Prostate gland (tissue), 2 donors: ENCODE measurements at places on chromosomes 1 and 21. TPM values are rescaled to one million over a fixed set of nuclear protein-coding genes. Genes with fewer than 3 reads are reported as not detected.

DNA sequence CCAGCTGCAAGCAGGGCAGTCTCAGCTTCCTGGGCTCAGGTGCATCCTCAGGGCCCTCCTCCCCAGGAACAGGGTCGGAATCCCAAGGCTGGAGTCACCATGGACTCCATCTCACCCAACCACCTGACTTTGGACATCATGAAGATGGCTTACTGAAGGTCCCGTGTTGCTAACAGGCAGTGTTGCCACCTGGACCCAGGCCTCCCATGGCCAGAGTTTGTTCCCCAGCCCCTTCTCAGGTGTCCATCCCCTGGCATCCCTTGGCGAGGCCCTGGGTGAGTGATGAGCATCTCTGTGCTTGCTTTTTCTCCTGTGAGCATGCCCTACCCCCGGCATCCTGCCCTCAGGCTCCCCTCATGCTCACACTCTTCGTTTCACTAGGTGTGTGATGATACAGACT, 101.7 kb upstream of the EDN2 start:
- no peaks in the 10 kb centered on the region for H3K27me3 ChIP-seq
- H3K4me3 ChIP-seq = no peak overlapping the region
- no peak overlapping the region for H3K27ac ChIP-seq
- no peaks in the 10 kb centered on the region for H3K36me3 ChIP-seq
- DNase-seq = no peak
- H3K4me1 ChIP-seq = no peaks in the 10 kb centered on the region

DNA sequence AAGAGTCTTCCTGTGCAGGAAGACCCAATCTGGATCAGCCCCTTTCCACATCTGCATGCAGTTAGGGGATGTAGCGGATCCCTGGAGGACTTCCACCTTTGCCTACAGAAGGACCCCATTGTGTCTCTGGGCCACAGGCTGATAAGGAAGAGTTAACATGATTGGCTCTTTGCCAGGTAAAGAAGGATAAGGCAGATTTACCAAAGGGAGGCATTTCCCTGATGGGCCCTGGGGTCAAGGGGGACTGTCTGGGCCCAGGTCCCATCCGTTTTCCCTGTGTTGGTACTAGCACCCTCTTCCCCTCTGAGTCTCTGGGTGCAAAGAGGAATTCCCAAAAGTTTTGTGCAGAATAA, 29.1 kb downstream of the SLC26A9 start:
- no peak for DNase-seq
- H3K27me3 ChIP-seq = no peaks in the 10 kb centered on the region
- H3K4me3 ChIP-seq = no peak overlapping the region
- H3K27ac ChIP-seq = no peak overlapping the region
- no peaks in the 10 kb centered on the region for H3K36me3 ChIP-seq
- H3K4me1 ChIP-seq = no peaks in the 10 kb centered on the region

DNA sequence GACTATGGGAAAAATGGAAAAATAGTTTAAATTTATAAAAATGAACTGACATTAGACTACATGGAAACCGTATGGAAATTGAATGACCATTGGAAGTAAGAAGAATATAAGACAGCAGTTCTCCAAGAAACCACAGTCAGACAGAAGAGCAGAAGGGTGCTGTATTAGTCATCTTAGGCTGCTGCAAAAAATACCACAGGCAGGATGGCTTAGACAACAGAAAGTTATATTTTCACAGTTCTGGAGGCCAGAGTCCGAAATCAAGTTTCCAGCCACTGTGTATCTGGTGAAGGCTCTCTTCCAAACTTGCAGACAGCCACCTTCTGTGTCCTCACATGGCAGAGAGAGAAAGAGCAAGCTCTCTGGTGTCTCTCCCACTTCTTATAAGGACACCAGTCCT, 175.2 kb downstream of the DSCAM start:
- H3K27me3 ChIP-seq = no peaks in the 10 kb centered on the region
- no peaks in the 10 kb centered on the region for H3K4me1 ChIP-seq
- H3K36me3 ChIP-seq = no peaks in the 10 kb centered on the region
- H3K4me3 ChIP-seq = no peak overlapping the region
- no peak for DNase-seq

GRCh38 chr1:99347041-99347684, 82.9 kb downstream of the PLPPR4 start:
- no peak overlapping the region for H3K27ac ChIP-seq
- no peaks in the 10 kb centered on the region for H3K4me1 ChIP-seq
- no peaks in the 10 kb centered on the region for H3K27me3 ChIP-seq
- DNase-seq = no peak

DNA sequence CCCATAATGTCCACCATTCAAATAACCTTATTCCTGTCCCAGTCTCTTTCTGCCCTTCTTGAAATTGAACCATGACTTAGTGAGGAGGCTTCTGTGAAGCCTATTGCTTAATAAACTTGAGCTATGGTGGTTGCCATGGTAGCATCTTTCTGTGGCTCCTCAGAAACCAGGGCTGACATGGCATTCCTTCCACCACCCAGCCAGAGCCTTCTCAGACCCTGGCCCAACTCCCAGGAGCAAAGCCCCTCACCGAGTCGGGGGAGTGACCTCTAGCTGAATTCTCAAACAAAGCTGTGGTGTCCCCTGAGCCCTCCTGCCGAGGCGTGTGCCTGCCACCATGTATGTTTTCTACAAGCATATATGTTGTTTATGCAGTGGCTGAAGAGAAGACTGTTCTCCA, 259.1 kb downstream of the CACNA1E start:
- H3K4me3 ChIP-seq = no peak overlapping the region
- H3K4me1 ChIP-seq = no peaks in the 10 kb centered on the region
- H3K27me3 ChIP-seq = no peaks in the 10 kb centered on the region

GRCh38 chr1:183454377-183454776, 17.9 kb upstream of the SMG7 start:
- H3K4me3 ChIP-seq = no peak overlapping the region
- no peaks in the 10 kb centered on the region for H3K4me1 ChIP-seq
- H3K27ac ChIP-seq = no peak overlapping the region

DNA sequence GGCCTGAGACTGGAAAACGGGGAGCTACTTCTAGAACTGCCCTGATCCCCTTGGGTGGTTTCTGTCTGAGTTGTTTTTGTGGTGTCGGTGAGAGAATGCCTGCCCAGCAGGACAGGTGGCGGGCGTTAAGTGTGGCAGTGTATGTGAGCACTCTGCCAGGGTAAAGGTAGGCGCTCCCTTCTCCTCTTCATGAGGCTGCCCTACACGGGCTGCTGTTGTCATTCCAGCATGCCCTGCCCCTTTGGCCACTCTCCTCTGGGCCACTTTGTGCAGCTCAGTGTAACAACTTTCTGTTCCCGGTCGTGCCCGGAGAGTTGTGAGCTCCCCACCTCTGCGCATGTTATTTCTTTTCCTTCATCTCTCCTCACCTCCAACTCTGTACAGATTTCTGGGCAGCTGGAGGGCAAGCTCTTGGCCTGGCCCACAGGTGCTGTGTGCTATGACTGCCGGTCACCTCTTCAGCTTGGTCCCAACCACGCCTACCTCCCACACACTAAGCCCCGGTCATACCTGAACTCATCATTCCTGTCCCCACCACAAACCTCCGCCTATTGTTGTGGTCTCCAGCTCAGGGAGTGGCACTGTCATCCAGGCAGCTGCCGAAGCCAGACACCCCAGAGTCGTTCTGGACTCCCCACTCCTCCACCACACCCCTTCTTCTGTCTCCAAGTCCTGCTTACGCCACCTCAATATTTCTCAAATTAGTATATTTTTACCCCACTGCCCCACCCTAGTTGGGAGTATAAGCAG, 69.0 kb downstream of the GADD45A start:
- no peaks in the 10 kb centered on the region for H3K27me3 ChIP-seq
- H3K36me3 ChIP-seq = no peaks in the 10 kb centered on the region
- DNase-seq = no peak
- no peak overlapping the region for H3K27ac ChIP-seq
- H3K4me3 ChIP-seq = no peak overlapping the region

DNA sequence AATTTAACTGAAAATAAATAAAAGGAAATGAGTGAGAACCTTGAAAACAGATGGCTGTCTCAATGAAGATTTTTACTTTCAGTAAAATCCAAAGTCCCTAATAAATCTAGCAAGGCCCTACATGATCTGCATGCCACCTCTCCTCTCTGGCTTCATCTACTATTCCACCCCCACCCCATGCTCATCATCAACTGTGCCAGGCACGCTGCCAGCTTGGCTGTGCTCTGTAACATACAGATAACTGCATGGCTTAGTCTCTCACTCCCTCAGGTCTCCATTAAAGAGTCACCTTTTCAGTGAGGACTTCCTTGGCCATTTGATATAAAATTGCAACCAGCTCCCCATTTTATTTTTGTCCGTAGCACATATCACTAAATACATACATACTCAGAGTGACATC, 26.7 kb downstream of the RGSL1 start:
- no peak overlapping the region for H3K27ac ChIP-seq
- H3K27me3 ChIP-seq = no peaks in the 10 kb centered on the region
- H3K4me3 ChIP-seq = no peak overlapping the region
- no peak for DNase-seq

GRCh38 chr1:157170677-157171515, 32.7 kb upstream of the ETV3 start:
- no peak overlapping the region for H3K27ac ChIP-seq
- no peaks in the 10 kb centered on the region for H3K4me1 ChIP-seq
- no peak for DNase-seq
- H3K27me3 ChIP-seq = no peaks in the 10 kb centered on the region

GRCh38 chr21:23162198-23162946, 2164.2 kb downstream of the NCAM2 start:
- H3K4me1 ChIP-seq = no peaks in the 10 kb centered on the region
- H3K27ac ChIP-seq = no peak overlapping the region
- H3K4me3 ChIP-seq = no peak overlapping the region
- DNase-seq = no peak

DNA sequence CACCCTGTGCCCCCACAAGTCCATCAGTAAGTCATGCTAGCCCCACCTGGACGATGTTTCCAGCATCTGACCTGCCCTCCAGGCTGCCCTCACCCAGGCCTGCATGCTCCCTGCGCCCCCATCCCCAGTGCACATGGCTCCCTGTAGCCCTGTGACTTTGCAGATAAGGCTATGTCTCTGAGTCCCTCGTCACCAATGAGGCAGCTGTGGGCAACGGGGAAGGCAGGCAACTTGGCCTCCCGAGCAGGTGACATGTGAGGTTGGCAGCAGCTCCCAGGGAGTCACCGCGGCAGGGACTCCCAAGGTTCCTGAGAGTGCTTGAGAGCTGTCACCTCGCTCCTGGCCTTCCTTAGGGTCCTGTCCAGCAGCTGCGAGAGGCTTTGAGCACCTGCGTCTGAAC, 32.4 kb upstream of the AGPAT3 start:
- no peaks in the 10 kb centered on the region for H3K27me3 ChIP-seq
- H3K4me1 ChIP-seq = no peaks in the 10 kb centered on the region
- H3K36me3 ChIP-seq = no peaks in the 10 kb centered on the region
- no peak overlapping the region for H3K27ac ChIP-seq

DNA sequence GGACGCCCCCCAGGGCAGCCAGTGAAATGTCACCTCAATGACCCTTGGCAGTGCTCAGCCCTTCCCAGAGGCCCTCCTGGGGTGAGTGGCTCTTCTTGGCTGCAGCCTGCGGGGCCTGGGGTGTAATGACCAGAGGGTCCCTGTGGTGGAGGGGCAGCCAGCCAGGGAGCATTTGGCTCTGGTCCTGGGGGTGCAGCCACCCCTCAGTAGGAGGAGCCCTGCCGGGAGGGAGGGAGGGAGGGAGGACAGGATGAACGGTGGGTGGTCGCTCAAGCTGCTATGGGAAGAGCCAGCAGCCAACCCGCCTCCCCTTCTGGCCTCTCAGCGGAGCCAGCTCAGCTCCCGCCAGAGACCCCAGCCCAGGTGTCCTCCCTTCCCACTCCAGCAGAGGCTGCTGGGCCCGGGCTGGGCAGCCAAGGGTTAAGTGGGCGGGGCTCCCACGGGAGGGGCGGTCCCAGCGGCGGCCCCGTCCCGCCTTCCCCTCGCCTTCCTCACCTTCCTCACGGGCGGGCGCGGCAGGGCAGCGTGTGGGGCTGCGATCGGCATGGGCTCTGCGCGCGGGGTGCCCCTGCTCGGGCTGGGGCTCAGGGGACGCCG, 9.0 kb upstream of the PLCH2 start:
- no peak for DNase-seq
- H3K36me3 ChIP-seq = no peaks in the 10 kb centered on the region
- H3K27ac ChIP-seq = no peak overlapping the region
- H3K27me3 ChIP-seq = no peaks in the 10 kb centered on the region

- no peaks in the 10 kb centered on the region for H3K27me3 ChIP-seq
- DNase-seq = no peak
- H3K27ac ChIP-seq = no peak overlapping the region
- H3K4me1 ChIP-seq = no peaks in the 10 kb centered on the region
- no peak overlapping the region for H3K4me3 ChIP-seq
- H3K36me3 ChIP-seq = no peaks in the 10 kb centered on the region
These were observed 28.0 kb upstream of the USP25 start for GRCh38 chr21:15701830-15702229.

DNA sequence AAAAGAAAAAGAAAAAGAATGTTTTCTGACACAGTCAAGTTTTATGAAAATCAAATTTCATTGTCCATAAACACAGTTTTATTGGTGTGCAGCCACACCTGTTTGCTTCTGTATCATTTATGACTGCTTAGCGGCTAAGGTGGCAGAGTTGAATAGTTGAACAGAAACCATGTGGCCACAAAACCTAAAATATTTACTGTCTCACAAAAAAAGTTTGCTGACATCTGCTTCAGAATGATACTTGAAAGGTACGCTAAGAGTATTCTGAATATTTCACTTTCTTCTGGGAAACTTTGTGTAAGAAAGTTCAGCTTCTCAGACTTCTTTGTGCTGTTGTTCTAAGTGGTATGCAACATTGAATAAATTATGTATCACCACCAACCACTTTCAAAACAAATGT, 6.2 kb downstream of the KCNK1 start:
- no peak overlapping the region for H3K27ac ChIP-seq
- no peak overlapping the region for H3K4me3 ChIP-seq
- no peaks in the 10 kb centered on the region for H3K36me3 ChIP-seq
- H3K27me3 ChIP-seq = no peaks in the 10 kb centered on the region

GRCh38 chr21:20971296-20971921, 26.8 kb upstream of the NCAM2 start:
- H3K4me3 ChIP-seq = no peak overlapping the region
- H3K27ac ChIP-seq = no peak overlapping the region
- H3K36me3 ChIP-seq = no peaks in the 10 kb centered on the region
- no peak for DNase-seq
- H3K4me1 ChIP-seq = no peaks in the 10 kb centered on the region

The ROR1 gene
- total RNA-seq = 7.3 TPM

The DEPDC1 gene
- total RNA-seq = 3.0 TPM

The FAM177B gene
- 0.51 TPM for total RNA-seq

The RPS8 gene
- 1,669 TPM for total RNA-seq

The GFI1 gene
- total RNA-seq = 0.32 TPM

The ETV3L gene
- not detected for total RNA-seq
